ENCODE measurements at places on chromosomes 5 and 9.

- DNase-seq = no peak
Observed at GRCh38 chr9:17018540-17019196, 116.2 kb upstream of the CNTLN start.

- DNase-seq = no peak
Observed at GRCh38 chr5:26339576-26339975, 698.8 kb downstream of the CDH9 start.

DNA sequence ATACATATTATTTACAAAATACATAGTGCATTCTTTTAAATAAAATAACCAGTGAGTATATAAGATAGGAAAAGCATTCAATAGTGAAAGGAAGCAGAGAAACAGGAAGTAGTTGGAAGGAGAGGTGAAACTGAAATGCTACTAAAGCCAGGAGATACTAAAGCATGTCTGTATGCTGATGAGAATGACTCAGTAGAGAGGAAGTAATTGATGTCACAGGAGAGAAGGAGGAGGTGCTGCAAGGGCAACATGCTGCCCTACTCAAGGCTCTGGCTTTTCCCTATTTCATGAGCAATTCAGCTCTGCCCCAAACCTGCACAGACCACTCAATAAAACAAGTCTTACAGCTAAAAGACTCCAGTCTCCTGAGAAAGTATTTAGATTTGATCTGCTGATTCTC, 108.5 kb upstream of the TXNDC8 start:
- DNase-seq = no peak

- DNase-seq = no peak
Observed at GRCh38 chr5:78974011-78974410, 11.1 kb downstream of the ARSB start.

DNA sequence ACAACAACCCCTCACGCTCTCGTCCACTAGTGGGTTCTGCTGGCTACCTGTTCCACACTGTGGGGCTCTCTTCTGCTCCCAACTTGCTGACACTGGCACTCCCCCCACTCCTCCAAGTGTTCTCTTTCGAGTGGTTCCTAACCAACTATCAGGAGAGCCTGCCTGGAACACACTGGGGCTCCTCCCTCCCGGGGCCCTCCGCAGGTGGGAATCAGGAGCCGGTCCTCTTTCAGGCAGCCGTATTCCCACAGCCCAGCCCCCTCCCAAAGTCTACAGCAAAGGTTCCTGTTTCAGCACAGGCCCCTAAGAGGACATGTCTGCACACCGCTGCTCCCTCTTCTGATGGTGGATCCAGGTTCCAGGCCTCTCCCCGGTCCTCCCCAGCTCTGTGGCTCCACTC, 165.9 kb downstream of the FSTL4 start:
- no peak for DNase-seq

DNA sequence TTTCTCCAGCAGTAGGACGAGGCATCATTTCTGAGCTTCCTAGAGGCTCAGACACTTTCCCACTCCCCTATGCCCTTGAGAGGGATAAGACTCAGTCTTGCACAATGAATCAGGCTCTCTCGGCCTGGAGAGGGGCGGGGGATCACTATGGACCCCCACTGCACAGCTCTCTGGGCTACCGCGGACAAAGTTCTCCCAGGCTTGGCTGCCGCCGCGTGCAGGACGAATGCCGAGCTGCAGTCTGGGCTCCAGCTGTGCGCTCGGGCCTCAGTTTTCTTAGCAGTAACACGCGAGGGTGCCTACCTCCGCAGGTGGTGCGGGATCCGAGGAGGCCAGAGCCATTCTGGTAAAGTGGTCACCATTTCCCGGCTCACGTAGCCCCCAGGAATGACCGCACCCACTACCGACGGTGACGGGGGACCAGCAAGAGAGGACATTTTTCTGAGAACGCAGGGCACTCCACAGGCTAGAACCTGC, 3.4 kb upstream of the MYORG start:
- DNase-seq = no peak
